ENCODE measurements at places on chromosomes 3 and 15. TPM values are rescaled to one million over a fixed set of nuclear protein-coding genes. Genes with fewer than 3 reads are reported as not detected.

Gene KLHL40
- 159 TPM for total RNA-seq

Gene CORO2B
- total RNA-seq, result 2.3 TPM

Gene PLA1A
- total RNA-seq, result 0.31 TPM

Gene FAM3D
- total RNA-seq, result 14.9 TPM

DNA sequence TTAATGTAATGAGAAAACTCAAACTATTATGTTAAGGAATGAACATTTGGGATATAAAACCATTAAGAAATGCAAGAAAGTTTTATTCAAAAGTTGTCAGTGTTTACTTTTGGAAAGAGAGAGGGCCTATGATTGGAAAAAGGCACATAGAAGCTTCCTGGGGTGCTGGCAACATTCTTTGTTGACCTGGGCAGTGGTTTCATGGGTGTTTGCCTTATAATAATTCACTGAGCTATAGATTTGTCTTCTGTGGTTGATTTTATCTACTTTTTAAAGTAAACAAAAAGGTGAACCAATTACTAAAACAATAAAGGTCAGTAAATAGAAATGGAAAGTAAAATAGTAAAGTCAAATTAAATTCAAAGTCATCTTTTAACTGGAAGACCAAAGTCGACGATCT is 308.8 kb downstream of the NEK10 start:
- no peak for DNase-seq

DNA sequence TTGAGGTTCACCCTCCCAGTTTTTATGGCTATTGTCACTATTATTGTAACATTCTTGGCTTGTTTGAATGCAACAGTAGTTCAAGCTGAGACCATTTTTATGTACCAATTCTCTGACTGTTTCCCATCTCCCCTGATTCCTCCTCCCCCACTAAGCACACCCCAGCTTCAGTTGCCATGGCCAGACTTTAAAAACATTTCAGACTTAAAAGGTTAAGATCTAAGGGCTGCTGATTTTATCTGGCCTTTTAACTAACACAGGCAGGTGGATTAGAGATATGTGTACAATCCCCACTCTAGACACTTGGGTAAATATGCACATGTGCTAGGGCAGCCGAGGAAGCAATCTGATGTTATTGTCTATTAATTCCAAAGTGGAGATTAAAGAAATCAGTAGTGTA is 386.3 kb upstream of the NR2F2 start:
- no peak for DNase-seq

DNA sequence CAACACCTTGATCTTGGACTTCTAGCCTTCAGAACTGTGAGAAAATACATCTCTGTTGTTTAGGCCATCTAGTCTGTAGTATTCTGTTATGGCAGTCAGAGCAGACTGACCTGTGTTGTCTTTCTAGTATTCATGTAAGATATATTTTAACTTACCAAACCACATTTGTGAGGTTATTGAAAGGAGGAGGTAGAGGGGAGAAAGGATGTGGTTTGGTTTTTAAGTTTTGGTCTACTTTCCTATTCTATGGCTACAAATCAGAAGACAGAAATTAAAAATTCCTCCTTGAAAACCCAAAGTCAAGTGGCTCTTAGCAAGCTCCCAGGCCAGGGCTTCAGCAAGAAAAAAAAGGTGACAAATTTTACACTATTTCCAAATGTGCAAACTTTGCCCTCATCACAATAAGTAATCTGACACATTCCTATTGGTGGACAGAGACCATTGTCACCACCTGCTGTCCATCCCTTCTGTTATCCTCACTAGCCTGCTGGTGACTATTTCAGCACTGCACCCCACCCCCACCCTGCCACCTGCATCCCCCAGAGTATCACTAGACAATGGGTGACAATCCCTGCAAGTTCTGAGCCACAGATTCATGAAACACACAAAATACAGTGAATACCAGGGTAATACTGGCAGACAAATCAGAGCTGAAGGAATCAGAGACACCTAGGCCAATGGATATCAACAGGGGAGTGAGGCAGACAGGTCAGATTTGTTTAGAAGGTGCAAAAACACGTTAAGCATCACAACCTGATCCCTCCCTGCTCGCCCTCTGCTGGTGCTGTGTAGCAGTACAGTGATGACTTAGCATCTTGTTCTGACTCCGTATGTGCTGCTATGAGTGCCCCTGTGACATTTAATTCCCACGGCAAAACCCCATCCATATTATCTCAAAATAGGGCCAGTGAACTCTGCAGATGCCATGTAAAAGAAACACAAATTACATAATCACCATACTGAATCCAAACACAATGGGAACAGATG is 79.0 kb upstream of the DCLK3 start:
- DNase-seq, result peak; percentile 17

DNA sequence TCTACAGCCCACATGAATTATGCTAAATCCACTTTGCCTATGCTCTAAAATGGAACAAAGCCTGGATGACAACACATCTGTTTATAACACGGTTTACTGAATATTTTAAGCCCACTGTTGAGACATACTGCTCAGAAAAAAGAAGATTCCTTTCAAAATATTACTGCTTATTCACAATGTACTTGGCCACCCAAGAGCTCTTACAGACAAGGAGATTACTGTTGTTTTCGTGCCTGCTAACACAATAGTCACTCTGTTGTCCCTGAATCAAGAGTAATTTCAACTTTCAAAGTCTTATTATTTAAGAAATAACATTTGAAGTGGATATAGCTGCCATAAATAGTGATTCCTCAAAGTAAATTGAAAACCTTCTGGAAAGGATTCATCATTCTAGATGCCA is 70.9 kb downstream of the ANKRD28 start:
- DNase-seq, result no peak

DNA sequence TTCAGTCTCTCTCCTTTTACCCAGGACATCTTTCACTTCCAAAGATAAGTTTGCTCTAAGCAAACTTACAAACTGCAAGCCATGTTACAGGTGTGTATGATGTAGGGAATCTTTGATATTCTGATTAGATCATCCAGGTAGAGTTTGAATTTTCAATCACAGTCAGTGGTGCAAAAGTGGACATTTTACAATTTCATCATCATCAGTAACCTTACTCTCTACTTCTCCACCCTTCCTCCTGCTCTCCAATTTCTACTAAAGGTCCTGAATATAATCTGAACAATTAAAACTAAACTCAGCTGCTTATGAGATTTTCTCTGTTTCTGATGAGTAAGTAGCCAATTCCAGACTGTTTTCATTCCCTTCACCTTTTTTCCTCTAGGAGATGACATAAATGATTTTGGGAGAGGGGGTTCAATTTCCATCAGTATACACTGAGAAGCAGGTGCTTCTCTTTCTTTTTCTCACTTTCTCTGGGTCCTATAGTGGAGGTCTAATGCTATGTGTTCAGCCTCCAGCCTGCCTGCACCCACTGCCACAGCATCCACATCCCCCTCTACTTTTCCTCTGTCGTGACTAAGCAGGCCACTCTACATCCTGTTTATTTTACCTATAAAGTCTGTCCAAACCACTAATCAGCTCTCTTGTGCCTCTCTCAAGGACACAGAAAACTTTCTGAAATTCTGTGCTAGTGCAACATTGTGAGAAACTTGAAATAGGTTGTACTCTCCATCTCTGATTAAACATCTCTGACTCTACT is 27.6 kb downstream of the SUCNR1 start:
- DNase-seq, result no peak

DNA sequence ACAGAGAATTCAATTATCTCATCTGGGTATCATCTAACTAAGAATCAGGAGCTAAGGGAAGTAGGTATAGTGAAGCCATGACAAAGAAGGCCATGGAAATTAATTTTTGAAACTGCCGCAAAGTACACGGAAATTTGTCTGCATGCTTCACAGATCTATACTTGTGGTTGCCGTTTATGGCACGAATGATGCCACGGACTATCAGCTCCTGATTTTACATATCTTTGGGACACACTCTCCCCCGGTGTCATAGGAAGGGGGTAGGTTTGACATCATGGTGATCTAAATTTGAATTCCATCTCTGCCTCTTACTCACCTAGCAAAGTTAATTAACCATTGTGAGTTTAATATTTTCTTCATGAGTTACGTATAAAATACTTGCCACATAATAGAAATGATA is 14.0 kb downstream of the ARPP21 start:
- no peak for DNase-seq

All from tongue (tissue), 3 donors.